ENCODE measurements at places on chromosomes 1 and 21. TPM values are rescaled to one million over a fixed set of nuclear protein-coding genes. Genes with fewer than 3 reads are reported as not detected.

DNA sequence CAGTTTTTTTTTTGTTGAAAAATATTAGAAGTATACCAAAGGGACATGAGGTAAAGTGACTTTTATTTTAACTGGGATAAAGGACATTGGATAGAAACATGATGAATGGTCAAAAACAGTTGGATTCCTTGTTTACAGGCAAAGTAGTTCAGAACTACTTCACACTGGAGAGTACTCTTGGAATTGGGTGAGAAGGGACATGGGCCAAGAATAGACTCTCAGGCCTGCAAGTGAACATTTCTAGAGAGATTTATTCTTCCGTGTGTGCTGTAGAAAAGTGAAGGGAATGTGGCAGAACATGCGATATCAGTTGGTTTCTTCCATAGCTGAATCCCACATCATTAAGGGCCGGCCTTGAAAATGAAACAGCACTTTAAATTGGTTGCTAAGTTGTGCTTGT lies 290.5 kb downstream of the ADGRL2 start:
- no peak overlapping the region for H3K4me3 ChIP-seq
- H3K4me1 ChIP-seq: no peaks in the 10 kb centered on the region
- DNase-seq: no peak
- H3K36me3 ChIP-seq: no peaks in the 10 kb centered on the region

GRCh38 chr1:5594056-5594956 lies 397.9 kb downstream of the NPHP4 start:
- DNase-seq: no peak
- H3K27ac ChIP-seq: no peak overlapping the region
- H3K4me1 ChIP-seq: no peaks in the 10 kb centered on the region

GRCh38 chr1:23184212-23184934 lies 15.7 kb upstream of the LUZP1 start:
- peak overlapping the region; percentile 67 for H3K4me3 ChIP-seq
- peak; percentile 52 for DNase-seq

DNA sequence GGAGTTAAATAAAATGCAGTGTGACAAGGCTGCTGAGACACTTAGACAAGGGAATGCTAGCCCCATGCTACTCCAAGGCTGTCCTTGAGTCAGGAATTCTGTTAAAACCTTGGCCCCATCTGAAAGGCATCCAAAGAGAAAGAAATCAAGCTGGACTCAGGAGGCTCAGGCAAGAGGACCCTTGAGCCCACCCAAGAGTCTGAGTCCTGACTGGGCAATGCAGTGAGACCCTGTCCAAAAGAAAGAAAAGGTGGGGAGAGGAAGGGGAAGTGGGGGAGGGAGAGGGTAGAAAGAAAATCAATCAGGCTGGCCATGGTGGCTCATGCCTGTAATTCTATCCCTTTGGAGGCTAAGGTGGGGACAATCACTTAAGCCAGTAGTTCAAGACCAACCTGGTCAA lies 26.7 kb downstream of the CLSTN1 start:
- peaks cover 24% of the 10 kb centered on the region for H3K36me3 ChIP-seq
- H3K4me3 ChIP-seq: no peak overlapping the region
- H3K27ac ChIP-seq: peak overlapping the region; percentile 32
- no peaks in the 10 kb centered on the region for H3K27me3 ChIP-seq
- peaks cover 42% of the 10 kb centered on the region for H3K4me1 ChIP-seq
- DNase-seq: no peak

GRCh38 chr1:5579966-5580365 lies 412.3 kb downstream of the NPHP4 start:
- H3K27ac ChIP-seq: no peak overlapping the region
- H3K27me3 ChIP-seq: peaks cover 11% of the 10 kb centered on the region
- peaks cover 3% of the 10 kb centered on the region for H3K4me1 ChIP-seq
- H3K4me3 ChIP-seq: no peak overlapping the region

- peaks cover 51% of the 10 kb centered on the region for H3K36me3 ChIP-seq
- H3K4me1 ChIP-seq: peaks cover 74% of the 10 kb centered on the region
- peak overlapping the region; percentile 88 for H3K27ac ChIP-seq
- peak overlapping the region; percentile 33 for H3K4me3 ChIP-seq
- DNase-seq: no peak
Measured at GRCh38 chr1:167440345-167440744, 78.0 kb downstream of the CD247 start.

GRCh38 chr1:100359139-100359538 lies 6.8 kb downstream of the CDC14A start:
- H3K27me3 ChIP-seq: no peaks in the 10 kb centered on the region
- peaks cover 45% of the 10 kb centered on the region for H3K36me3 ChIP-seq

DNA sequence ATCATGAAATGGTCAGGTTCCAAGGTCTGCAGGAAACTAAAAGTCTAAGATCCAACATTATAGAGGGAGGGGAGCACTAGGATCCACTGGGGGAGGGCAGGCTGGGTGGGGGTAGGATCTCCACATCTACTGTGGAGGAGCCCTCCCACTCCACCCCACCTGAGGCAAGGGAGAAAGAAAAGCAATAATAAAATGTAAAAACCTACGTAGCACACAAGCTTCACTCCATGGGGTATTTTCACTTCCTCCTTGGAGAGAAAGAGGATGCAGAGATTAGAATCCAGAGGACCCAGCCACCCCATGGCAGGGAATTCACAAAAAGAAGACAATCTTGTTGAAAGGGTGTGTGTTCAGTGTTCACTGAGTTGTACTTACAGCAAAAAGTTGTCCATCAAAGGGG lies 14.4 kb downstream of the SPOCD1 start:
- H3K4me1 ChIP-seq: peaks cover 2% of the 10 kb centered on the region
- no peak for DNase-seq
- H3K4me3 ChIP-seq: no peak overlapping the region

GRCh38 chr1:234721476-234722269 lies 111.7 kb upstream of the IRF2BP2 start:
- DNase-seq: no peak
- H3K27ac ChIP-seq: no peak overlapping the region
- peaks cover 46% of the 10 kb centered on the region for H3K4me1 ChIP-seq
- no peak overlapping the region for H3K4me3 ChIP-seq
- H3K36me3 ChIP-seq: no peaks in the 10 kb centered on the region

- peaks cover 21% of the 10 kb centered on the region for H3K4me1 ChIP-seq
- H3K4me3 ChIP-seq: no peak overlapping the region
- peaks cover 2% of the 10 kb centered on the region for H3K36me3 ChIP-seq
- H3K27me3 ChIP-seq: peaks cover 54% of the 10 kb centered on the region
- no peak for DNase-seq
Measured at GRCh38 chr1:218350035-218350525, 4.9 kb downstream of the TGFB2 start.

DNA sequence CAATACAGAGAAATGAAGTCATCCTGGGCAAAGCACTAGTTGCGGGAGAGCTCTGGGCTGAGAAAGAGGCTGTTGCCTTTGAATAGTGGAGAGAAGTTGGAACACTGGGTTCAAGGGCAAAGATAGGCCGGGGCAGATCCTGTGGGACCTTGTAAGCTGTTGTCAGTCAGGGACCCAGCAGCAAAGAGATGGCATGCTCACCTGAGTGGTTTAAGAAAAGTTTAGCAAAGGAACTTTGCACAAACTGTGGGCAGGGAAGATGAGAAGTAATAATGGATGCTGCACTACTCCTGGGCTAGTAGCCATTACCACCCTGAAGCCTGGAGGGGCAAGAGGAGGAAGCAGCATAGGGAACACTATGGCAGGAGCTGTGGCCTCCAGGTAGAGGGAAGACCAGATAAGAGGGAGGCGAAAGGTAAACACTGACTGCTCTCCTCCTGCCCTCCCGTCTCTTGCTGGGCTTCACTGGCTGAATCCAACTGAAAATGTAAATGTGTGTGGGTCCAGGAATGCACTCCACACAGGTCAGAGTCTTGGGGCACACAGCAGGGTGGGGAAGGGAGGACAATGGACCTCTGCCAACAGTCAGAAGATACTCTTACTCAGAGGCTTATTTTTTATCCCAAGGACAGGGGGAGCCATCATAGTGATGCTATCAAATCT lies 129.2 kb downstream of the PLPP3 start:
- no peaks in the 10 kb centered on the region for H3K36me3 ChIP-seq
- no peaks in the 10 kb centered on the region for H3K4me1 ChIP-seq
- no peak overlapping the region for H3K4me3 ChIP-seq
- no peaks in the 10 kb centered on the region for H3K27me3 ChIP-seq

DNA sequence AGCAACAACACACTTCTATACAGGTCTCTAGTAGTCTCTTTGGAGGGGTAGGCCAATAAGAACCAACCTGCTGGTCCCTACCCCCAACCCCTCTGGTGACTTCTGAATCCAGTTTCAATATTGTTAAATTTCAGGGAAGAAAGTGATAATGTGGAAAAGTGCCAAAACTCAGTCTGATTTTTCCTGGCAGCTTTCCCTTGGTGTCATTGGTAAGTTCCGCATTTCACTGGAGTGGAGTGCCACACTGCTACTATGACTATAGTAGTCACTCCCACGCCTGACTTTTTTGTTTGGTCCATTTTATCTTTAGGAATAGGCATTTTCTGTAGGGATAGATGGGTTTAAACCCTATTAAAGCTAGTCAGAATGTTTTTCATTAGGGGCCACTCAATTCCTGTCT lies 5.7 kb upstream of the ARID1A start:
- H3K4me3 ChIP-seq: no peak overlapping the region
- no peak overlapping the region for H3K27ac ChIP-seq
- H3K36me3 ChIP-seq: no peaks in the 10 kb centered on the region
- H3K27me3 ChIP-seq: no peaks in the 10 kb centered on the region
- H3K4me1 ChIP-seq: peaks cover 21% of the 10 kb centered on the region

GRCh38 chr1:81894867-81895266 lies 94.1 kb downstream of the ADGRL2 start:
- DNase-seq: no peak
- no peak overlapping the region for H3K27ac ChIP-seq
- H3K4me1 ChIP-seq: no peaks in the 10 kb centered on the region
- no peak overlapping the region for H3K4me3 ChIP-seq

DNA sequence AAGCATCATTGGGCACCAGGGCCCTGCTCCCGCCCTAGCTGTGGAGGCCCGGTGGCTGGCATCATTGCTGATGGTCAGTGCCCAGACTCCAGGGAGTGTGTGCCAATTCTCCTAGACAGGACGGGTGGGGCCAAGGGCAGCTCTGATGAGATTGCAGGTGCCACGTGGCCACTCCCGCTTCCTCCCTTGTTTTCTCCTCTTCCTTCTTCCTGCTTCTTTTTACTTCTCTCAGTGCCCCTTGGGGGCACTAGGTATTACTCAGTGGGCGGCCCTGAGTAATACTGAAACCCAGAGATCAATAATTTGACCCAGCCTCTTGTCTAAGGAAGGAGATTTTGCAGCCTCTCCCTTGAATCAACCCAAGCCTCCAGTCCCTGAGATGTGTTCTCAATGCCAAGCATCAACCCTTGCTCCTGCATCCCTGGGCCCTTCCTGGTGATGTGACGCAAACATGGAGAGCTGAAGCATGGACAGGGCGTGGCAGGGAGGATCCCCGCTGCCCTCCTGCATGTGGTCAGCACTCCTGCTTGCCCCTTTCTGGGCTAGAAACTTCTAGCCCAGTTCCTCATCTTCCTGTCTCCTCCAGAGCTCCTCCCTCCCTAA lies 32.4 kb downstream of the CDK18 start:
- peaks cover 7% of the 10 kb centered on the region for H3K27me3 ChIP-seq
- no peaks in the 10 kb centered on the region for H3K36me3 ChIP-seq
- H3K4me3 ChIP-seq: no peak overlapping the region
- no peak overlapping the region for H3K27ac ChIP-seq

DNA sequence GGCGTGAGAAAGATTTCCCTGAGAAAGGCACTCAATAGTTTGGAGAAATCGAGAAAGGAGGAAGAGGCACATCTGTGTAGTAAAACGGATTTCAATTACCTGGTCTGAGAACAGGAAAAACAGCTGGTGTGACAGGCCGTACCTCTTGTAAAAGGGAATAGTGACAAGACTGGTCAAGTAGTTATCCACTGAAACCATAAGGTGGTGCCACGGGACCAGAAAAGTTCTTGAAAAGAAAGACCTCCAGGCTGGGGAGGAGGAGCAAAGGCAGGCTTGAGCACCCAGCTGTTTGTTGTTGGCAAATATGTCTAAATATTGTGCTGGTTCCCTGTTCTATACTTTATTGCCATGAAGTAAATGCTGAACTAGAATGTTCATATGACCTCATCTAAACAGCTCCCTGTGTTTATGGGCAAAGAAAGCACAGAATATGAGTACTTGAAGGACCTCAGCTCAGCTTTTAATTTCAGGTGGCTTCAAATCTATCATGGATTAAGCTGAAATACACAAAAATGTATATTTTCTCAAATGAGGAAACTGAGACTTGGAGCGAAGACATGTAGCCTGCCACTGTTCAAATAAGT lies 4.0 kb downstream of the HAO2 start:
- H3K4me3 ChIP-seq: no peak overlapping the region
- H3K4me1 ChIP-seq: no peaks in the 10 kb centered on the region
- H3K27ac ChIP-seq: no peak overlapping the region

- no peaks in the 10 kb centered on the region for H3K36me3 ChIP-seq
- H3K27ac ChIP-seq: no peak overlapping the region
- DNase-seq: no peak
- H3K4me3 ChIP-seq: no peak overlapping the region
- H3K4me1 ChIP-seq: no peaks in the 10 kb centered on the region
- H3K27me3 ChIP-seq: peaks cover 7% of the 10 kb centered on the region
Measured at GRCh38 chr1:114061121-114061830, 82.0 kb downstream of the OLFML3 start.

DNA sequence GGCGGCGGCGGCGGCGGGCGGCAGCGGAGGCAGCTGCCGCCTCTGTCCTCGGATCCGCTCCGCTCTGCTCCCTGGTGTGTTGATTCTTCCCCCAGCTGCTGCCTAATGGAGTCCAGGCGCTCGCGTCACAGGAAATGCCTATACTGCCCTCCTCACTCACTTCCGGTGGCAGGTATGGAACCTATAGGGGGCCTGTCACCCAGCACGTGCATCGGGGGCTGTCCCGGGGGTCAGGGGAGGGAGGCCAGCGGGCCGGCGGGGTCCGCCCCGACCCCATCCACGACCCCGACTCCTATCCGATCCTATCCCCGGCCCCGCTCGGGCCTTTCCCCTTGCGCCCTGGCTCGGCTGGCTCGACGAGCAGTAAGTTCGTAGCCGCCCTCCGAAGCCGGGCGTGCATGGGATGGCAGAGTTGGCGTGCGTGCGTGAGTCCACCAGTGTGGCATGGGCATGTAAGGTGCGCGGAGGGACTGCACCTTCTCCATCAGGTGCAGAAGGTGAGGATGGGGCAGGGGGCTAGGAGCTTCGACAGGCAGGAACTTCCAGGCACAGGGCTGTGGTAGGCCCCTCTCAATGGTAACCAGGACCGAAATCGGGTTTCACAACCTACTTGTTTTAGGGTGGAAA lies at the start of gene WDR26:
TSS of gene WDR26 (minus strand) at position 107 of the 627 bp plus-strand sequence.
- peaks cover 14% of the 10 kb centered on the region for H3K36me3 ChIP-seq
- peak within 1 kb of the TSS; percentile 97 for H3K27ac ChIP-seq
- H3K27me3 ChIP-seq: no peaks in the 10 kb centered on the region
- H3K4me1 ChIP-seq: peaks cover 45% of the 10 kb centered on the region

- no peak overlapping the region for H3K27ac ChIP-seq
- H3K4me1 ChIP-seq: no peaks in the 10 kb centered on the region
- H3K4me3 ChIP-seq: no peak overlapping the region
Measured at GRCh38 chr1:22691031-22691753, 19.4 kb upstream of the EPHB2 start.

- DNase-seq: no peak
- H3K4me3 ChIP-seq: no peak overlapping the region
- H3K27me3 ChIP-seq: no peaks in the 10 kb centered on the region
- no peaks in the 10 kb centered on the region for H3K36me3 ChIP-seq
Measured at GRCh38 chr1:193951984-193952383, 765.6 kb upstream of the B3GALT2 start.

GRCh38 chr1:196102826-196103225 lies 505.4 kb downstream of the KCNT2 start:
- no peak overlapping the region for H3K4me3 ChIP-seq
- H3K27ac ChIP-seq: no peak overlapping the region
- no peaks in the 10 kb centered on the region for H3K4me1 ChIP-seq

Gene TNFAIP8L2
- 23.7 TPM for total RNA-seq

Gene JAM2
- total RNA-seq: 1.2 TPM

Gene LDLRAD1
- total RNA-seq: not detected

Gene S100A9
- total RNA-seq: 4.8 TPM

Gene TBX15
- not detected for total RNA-seq

Gene OR10T2
- total RNA-seq: not detected

Gene RGS5
- 4.4 TPM for total RNA-seq

Data from activated naive CD8-positive, alpha-beta T cell treated with anti-CD3 and anti-CD28 coated beads, Interleukin-2, amount 10 ng/mL, durations not matched to agents 7 days and 5 days (primary cell).